ENCODE measurements at places on chromosomes 3 and 15. TPM values are rescaled to one million over a fixed set of nuclear protein-coding genes. Genes with fewer than 3 reads are reported as not detected.

GRCh38 chr3:165133188-165133899, 55.0 kb upstream of the SI start:
- no peaks in the 10 kb centered on the region for H3K4me1 ChIP-seq
- no peak overlapping the region for H3K27ac ChIP-seq
- DNase-seq, result no peak
- H3K36me3 ChIP-seq, result no peaks in the 10 kb centered on the region

- H3K4me3 ChIP-seq, result no peak overlapping the region
- DNase-seq, result no peak
- H3K27me3 ChIP-seq, result peaks cover 8% of the 10 kb centered on the region
- no peaks in the 10 kb centered on the region for H3K4me1 ChIP-seq
- H3K36me3 ChIP-seq, result no peaks in the 10 kb centered on the region
Measured at GRCh38 chr3:57706462-57706861, 13.6 kb upstream of the DENND6A start.

- H3K27me3 ChIP-seq, result no peaks in the 10 kb centered on the region
- H3K4me1 ChIP-seq, result no peaks in the 10 kb centered on the region
- H3K36me3 ChIP-seq, result no peaks in the 10 kb centered on the region
- no peak overlapping the region for H3K4me3 ChIP-seq
- no peak overlapping the region for H3K27ac ChIP-seq
Measured at GRCh38 chr3:61761694-61762430, 200.5 kb downstream of the PTPRG start.

Gene SAMMSON
- not detected for total RNA-seq

Gene ACAD9
- total RNA-seq, result 68.3 TPM
